SIG-M5 (cell line): ENCODE measurements at places on chromosomes 12 and 14.

DNA sequence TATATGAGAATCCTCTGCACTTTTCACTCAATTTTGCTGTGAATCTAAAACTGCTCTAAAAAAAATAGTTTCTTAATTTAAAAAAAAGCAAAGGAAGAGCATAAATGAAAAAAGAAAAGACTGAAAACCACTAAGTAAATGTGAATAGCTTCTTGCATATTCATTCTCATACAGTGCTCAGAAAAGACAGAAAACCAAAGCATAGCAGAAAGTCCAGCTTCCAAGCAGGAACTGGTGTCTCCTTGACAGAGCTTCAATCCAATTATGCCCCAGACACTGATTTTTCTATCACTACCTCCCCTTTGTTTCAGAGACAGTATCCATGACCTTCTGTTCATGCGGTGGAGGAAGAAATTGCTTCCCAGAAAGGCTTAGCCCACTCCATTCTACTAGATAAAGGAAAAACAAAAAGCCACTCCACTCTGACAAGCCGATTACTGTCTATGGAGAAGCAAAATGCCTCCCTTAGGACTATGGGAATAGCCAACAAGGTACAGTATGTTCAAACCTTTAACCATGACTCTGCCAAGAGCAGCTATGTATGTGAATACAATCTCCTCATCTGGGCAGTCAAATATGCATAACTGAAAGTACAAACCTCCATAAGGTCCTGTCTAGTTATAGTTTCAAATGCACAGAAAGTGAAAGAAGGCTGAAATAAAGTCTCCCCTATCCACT, 40.6 kb downstream of the ATF7 start:
- no peak for DNase-seq

DNA sequence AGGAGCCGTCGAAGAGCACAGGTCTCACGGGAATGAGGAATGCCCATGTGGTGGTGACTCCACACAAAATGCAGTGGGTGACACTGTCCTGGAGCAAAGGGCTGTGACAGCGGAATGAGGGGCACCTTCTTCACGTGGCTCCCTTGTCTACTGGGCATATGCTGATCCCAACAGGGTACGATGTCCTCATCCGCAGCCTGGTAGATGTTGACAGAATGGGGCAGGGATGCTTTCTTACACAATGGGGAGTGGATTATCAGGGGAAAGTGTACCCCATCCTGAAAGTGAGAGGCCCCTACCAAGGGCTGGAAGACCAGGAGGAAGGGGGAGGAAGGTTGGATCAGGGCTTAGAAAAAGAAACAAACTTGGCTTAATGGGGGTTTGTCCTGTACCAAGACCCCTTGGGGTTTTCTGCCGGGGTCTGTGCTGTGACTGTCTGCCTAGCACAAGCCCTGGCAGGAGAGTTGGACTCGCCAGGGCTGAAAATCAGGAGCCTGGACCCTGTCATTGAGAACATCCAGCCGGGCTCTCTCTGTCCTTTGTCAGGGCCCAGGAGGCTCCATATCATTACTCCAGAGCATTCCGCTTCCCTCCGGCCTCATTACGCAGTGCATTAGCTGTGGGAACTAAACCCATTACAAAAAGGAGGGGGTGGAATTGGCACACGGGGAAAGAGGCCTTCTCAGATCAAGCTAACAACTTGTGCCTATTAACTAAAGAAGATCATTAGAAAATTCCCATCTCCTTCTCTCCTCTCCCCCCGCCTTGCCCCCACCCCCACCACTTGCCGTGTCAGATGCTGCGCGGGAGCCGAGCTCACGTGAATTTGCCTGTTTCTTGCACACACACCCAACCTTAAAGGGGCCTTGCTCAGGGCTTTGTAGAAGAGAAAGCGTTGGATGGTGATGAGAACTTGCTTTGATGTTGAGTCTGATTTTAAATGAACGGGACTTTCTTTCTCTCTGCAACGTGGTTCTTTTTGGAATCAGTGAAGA, 171.8 kb upstream of the PARP11 start:
- DNase-seq, result no peak

GRCh38 chr12:89927226-89927698, 218.6 kb upstream of the ATP2B1 start:
- DNase-seq, result peak; percentile 71

DNA sequence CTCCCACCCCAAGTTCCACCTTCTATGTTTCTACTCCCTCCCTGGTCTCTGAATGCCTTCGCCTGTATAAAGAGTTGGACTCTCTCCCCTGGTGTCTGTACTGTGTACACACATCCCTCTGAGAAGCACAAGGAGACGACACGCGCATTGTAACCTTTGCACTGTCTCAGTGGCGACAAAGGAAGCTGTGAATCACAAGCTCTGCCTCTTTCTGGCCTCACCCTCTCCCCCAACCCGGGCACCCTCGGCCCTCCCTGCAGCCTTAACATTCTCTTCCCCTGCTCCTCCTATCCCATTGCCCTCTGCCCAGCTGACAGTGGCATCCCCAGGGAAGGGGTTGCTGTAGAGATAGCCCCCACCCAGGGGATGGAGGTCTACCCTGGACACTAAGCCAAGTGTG, 2.5 kb upstream of the SMARCD1 start:
- DNase-seq, result no peak

GRCh38 chr12:56013482-56013881, 7.4 kb upstream of the IKZF4 start:
- no peak for DNase-seq

GRCh38 chr12:4320497-4320852, 538 bp upstream of the TIGAR start:
- no peak for DNase-seq

GRCh38 chr12:991350-992333, 619 bp downstream of the ERC1 start:
- no peak for DNase-seq

DNA sequence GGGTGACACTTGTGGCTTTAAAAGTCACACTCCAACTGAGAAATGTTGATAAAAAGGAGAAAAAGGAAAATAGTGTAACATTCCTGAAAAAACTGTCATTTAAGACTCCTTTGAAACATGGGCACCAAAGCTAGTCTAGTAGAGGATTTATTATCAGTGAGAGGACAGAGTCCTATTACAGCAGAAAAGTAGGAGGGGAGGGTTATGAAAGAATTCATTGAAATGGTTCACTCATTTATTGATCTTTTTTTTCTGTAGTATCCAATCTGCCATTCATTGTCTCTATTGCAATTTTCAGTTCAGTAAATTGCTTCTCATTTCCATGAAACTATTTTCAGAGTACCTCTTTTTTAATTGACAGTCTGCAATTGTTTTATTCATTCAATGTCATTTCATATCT, 25.4 kb downstream of the PPM1A start:
- no peak for DNase-seq

DNA sequence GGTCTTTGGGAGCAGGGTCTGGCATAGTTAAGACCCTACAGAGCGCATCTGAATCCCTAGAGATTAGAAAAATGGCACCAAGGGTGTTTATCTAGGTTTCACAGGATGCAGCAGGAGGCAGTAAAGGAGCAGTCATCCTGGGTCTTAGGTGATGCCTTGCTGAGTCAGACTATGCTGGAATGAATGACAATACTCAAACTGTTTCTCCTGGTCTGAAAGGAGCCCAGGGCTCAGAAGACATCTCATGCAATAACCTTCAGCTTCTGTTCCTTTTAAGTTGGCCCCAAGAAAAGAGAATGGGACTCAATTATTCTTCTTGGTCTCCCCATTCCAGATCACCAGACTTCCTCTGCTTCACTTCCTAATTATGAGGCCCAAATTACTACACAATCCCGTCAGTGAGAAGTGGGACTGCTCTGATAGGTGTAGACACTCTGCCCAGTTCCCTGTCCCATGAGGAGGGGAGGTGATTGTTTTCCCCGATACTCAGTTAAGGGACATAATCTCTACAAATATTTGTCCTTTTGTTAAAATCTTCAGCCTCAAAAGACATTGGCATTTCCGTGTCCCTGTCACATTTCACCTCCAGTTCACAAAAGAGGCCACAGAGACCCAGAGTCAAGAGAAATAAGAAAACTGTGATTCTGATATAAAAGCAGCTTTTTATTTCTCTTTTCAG, 14.8 kb upstream of the APOF start:
- no peak for DNase-seq

DNA sequence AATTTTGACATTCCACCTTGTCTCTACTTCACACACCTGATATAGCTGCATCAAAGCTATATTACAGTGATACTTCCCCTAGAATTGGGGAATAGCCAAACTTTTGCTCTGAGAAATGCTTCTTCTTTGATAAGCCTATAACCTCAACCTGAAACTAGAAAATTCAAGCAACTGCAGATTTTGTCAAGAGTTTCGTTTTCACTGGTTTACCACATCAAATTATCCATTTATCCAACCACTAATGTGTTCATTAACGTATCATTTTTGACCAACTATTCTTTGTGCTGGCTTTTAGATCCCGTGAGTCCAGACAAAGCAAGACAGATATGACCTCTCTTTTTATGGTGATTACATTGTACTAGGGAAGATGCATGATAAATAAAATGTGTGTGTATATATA, 13.5 kb upstream of the TAS2R46 start:
- no peak for DNase-seq

DNA sequence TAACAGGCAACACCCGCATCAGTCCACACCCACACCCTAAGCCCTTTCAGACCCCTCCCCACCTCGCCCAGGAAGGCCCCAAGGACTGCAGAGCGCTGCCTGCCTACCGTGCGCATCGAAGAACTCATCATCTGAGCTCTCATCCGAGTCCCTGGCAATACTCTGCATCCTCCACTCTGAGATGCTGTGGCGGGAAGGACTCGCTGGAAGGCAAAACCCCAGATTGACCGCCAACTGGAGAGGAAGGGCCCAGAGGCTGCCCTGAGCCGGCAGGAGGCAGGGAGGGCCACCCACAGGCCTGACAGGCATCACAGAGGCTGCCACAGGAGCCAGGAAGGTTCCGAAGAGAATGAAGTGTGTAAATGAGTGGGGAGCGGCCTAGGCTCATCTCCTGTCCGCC, 23.8 kb downstream of the ARL6IP4 start:
- DNase-seq, result no peak

- no peak for DNase-seq
Measured at GRCh38 chr14:82060219-82060618, 526.6 kb upstream of the SEL1L start.

DNA sequence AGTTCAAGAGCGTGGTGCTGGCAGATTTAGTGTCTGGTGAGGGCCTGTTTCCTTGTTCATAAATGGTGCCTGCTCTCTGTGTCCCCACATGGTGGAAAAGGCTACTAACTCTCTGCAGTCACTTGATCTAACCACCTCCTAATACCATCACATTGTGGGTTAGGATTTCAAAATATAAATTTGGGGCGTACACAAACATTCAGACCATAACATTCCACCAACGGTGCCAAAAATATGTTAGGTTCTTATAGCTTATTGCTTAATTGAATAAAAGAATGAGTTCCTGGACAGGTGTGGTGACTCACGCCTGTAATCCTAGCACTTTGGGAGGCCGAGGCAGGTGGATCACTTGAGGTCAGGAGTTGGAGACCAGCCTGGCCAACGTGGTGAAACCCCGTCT, 3.4 kb upstream of the DYRK2 start:
- no peak for DNase-seq

DNA sequence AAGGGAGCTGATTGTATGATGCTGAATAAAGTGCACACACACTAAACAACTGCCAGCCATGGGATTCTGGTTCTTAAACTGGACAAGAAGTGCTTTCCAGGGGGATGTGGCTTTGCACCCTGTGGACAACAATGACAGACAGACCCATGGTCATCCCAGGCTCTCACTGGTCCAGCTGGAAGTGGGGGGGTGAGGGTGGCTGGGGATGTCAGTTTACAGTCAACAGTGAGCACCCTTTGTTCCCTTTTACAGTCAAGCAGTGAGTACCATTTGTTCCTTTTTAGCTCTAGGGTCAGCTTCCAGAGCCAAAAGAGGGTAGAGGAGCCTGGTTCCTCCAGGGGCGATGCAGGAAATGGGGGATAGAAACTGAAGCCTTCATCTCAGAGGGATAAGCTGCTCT, 100.7 kb downstream of the SMOC1 start:
- no peak for DNase-seq

- no peak for DNase-seq
Measured at GRCh38 chr12:117019866-117020265, 79.3 kb downstream of the TESC start.
